ENCODE measurements at places on chromosomes 6 and 20.

- H3K27me3 ChIP-seq, result no peaks in the 10 kb centered on the region
- DNase-seq, result no peak
- H3K4me1 ChIP-seq, result no peaks in the 10 kb centered on the region
- no peak overlapping the region for H3K27ac ChIP-seq
These were observed 126.5 kb downstream of the BMP5 start for GRCh38 chr6:55748880-55749279.

- peaks cover 22% of the 10 kb centered on the region for H3K27me3 ChIP-seq
- no peak for DNase-seq
- peaks cover 12% of the 10 kb centered on the region for H3K36me3 ChIP-seq
These were observed at the start of gene PRRT1 for GRCh38 chr6:32151863-32152768. PRRT1 (minus strand) TSS chr6:32151939; CDS start chr6:32151827, 112 bp downstream.

GRCh38 chr6:78489874-78490273, 377.5 kb upstream of the IRAK1BP1 start:
- no peak overlapping the region for H3K4me3 ChIP-seq
- H3K36me3 ChIP-seq, result no peaks in the 10 kb centered on the region

DNA sequence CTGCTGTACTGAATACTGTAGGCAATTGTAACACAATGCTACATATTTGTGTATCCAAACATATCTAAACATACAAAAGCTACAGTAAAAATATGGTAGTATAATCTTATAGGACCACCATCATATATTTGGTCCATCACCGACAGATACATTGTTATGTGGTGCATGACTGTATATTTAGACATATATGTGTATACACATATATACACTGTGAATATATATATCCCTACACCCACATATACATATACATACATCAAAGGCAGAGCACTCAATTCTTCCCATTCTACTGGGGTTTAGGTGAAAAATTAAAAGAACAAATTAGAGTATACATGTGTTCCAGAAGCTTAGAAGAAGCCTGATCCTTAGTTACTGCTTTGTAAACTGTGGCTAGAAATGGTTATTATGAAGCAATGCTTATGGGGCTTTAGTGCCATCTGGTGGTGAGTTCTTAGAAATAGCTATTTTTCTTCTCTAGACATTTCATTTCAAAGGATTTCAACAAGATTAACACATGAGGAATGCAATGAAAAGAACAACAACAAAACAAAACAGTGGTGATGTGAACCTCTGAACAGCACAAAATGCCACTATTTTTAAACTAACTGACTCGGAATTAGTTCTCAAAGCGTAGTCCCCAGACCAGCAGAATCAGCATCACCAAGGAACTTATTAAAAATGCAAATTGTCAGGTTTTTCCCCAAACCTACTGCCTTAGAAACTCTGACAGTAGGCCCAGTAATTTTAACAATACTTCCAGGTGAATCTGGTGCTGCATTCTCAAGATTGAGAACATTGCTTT, 38.0 kb downstream of the PKHD1 start:
- H3K27ac ChIP-seq, result no peak overlapping the region
- peak; percentile 57 for DNase-seq
- H3K4me3 ChIP-seq, result no peak overlapping the region
- no peaks in the 10 kb centered on the region for H3K4me1 ChIP-seq
- H3K27me3 ChIP-seq, result no peaks in the 10 kb centered on the region

DNA sequence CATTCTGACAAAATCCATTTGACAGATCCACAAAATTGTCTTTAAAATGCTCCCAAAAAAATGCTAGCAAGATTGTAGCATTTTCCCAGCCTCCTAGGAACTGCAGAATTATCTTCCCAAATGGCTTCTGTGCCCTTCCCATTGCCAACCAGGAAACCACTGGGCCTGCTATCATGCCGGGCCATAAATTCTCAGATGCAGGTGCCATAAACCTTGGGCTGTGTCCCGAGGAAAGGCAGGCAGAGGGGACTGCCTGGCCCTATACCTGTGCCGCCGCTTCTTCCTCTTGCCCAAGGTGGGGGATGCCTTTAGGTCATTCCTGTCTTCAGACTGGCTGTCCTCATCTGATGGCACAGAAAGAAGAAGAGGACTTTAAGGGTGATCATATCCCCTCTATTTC, 2.8 kb downstream of the VSX1 start:
- no peaks in the 10 kb centered on the region for H3K36me3 ChIP-seq
- no peak overlapping the region for H3K27ac ChIP-seq
- peaks cover 27% of the 10 kb centered on the region for H3K4me1 ChIP-seq
- peaks cover 94% of the 10 kb centered on the region for H3K27me3 ChIP-seq

Measured in common myeloid progenitor, CD34-positive (primary cell).